ENCODE measurements at places on chromosomes 3 and 15. TPM values are rescaled to one million over a fixed set of nuclear protein-coding genes. Genes with fewer than 3 reads are reported as not detected.

The NPAP1 gene
- 0.03 TPM for polyA plus RNA-seq

DNA sequence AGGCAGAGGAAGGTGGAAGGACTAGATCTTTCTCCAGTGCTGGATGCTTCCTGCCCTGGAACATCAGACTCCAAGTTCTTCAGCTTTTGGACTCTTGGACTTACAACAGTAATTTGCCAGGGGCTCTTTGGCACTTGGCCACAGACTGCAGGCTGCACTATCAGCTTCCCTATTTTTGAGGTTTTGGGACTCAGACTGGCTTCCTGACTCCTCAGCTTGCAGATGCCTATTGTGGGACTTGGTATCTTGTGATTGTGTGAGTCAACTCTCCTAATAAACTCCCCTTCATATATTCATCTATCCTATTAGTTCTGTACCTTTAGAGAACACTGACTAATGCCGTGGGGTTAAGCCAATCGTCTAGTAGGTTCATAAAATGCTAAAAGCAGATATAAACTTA, 8.8 kb upstream of the B3GNT5 start:
- DNase-seq: peak; percentile 43

The ISL2 gene
- polyA plus RNA-seq: not detected

GRCh38 chr15:47304656-47305055, 412.6 kb upstream of the SEMA6D start:
- DNase-seq: no peak

DNA sequence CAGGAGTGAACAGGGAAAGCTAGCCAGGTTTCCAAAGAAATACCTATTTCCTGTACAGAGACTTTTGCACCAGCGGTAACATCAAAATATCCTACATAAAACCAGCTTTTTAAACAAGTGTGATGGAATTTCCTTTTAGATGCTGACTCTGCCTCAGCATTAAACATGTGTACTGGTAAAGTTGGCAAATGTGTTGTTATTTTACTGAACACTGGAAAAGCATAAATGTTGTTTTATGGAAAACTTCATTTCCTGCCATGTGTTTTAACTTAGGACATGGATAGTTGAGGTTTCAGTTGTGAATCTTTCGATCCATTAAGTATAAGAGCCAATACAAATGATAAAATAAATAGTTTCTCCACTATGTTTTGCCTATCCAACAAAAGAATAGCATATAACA, 15.7 kb downstream of the OXNAD1 start:
- no peak for DNase-seq

DNA sequence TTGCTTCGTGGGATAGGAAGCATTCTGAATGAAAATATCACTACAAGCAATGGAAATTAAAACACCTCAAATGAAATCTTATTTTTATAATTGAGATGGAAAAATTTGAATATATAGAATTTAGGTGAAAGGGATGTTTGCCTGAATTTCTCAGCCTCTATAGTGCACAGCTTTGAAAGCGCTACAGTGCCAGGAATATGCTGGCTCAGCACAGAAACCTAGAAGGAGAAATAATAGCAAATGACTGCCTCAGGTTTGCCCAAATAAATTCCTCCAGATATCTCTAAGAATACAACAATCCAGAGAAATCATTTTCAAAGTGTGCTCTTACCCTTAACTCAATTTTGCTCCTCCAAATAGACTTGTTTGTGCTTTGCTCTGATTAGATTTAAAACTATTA, 141.1 kb upstream of the ZNF385D start:
- DNase-seq: no peak
